ENCODE measurements at places on chromosomes 13 and 19. TPM values are rescaled to one million over a fixed set of nuclear protein-coding genes. Genes with fewer than 3 reads are reported as not detected.

OR4F17 gene
- not detected for total RNA-seq

CLEC4G gene
- total RNA-seq: 0.45 TPM

ILF3 gene
- total RNA-seq: 290 TPM

FGF22 gene
- 0.23 TPM for total RNA-seq

ADM5 gene
- total RNA-seq: 1.4 TPM

ELF1 gene
- 53.2 TPM for total RNA-seq

GFY gene
- not detected for total RNA-seq

GRCh38 chr19:49676136-49676783, 811 bp upstream of the PRMT1 start:
- no peaks in the 10 kb centered on the region for H3K27me3 ChIP-seq
- peak overlapping the region; percentile 34 for H3K4me3 ChIP-seq
- H3K36me3 ChIP-seq: no peaks in the 10 kb centered on the region
- H3K27ac ChIP-seq: peak overlapping the region; percentile 93

GRCh38 chr19:29667901-29668341, 2.7 kb downstream of the PLEKHF1 start:
- H3K27me3 ChIP-seq: no peaks in the 10 kb centered on the region
- H3K4me3 ChIP-seq: no peak overlapping the region
- H3K36me3 ChIP-seq: no peaks in the 10 kb centered on the region
- H3K27ac ChIP-seq: no peak overlapping the region

GRCh38 chr19:31085125-31085524, 264.1 kb downstream of the TSHZ3 start:
- no peak overlapping the region for H3K4me3 ChIP-seq
- H3K36me3 ChIP-seq: no peaks in the 10 kb centered on the region
- H3K4me1 ChIP-seq: no peaks in the 10 kb centered on the region
- no peak for DNase-seq

DNA sequence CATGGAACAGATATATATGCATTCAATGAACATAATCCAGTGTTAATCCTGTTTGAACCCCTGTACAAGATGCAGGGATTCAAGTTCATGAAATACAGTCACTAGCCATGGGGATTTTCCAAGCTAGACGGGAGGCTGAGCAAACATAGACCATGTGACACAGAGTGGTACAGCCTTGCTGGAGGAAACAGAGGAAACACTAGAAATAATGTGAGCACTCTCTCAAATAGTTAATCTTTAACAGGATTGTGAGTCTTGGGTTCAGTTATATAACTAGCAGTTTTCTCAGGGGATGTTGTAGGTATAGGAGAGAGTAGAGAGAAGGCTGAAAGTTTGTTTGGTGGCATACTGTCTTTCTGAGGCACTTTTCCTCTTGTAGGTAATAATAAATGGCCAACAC, 13.9 kb upstream of the LGALS16 start:
- no peaks in the 10 kb centered on the region for H3K36me3 ChIP-seq
- H3K27ac ChIP-seq: no peak overlapping the region
- H3K27me3 ChIP-seq: no peaks in the 10 kb centered on the region
- H3K4me1 ChIP-seq: no peaks in the 10 kb centered on the region
- no peak overlapping the region for H3K4me3 ChIP-seq

Measured in ovary (tissue), 10 donors.